ENCODE measurements at places on chromosomes 16 and 17. TPM values are rescaled to one million over a fixed set of nuclear protein-coding genes. Genes with fewer than 3 reads are reported as not detected.

Gene HSPB9
- 0.25 TPM for polyA plus RNA-seq

Gene NRN1L
- 2.0 TPM for polyA plus RNA-seq

GRCh38 chr17:79065105-79065670, 9.4 kb upstream of the ENGASE start:
- no peaks in the 10 kb centered on the region for H3K36me3 ChIP-seq
- peak; percentile 66 for DNase-seq
- no peak overlapping the region for H3K4me3 ChIP-seq
- H3K4me1 ChIP-seq = no peaks in the 10 kb centered on the region
- no peak overlapping the region for H3K27ac ChIP-seq
- no peaks in the 10 kb centered on the region for H3K27me3 ChIP-seq

DNA sequence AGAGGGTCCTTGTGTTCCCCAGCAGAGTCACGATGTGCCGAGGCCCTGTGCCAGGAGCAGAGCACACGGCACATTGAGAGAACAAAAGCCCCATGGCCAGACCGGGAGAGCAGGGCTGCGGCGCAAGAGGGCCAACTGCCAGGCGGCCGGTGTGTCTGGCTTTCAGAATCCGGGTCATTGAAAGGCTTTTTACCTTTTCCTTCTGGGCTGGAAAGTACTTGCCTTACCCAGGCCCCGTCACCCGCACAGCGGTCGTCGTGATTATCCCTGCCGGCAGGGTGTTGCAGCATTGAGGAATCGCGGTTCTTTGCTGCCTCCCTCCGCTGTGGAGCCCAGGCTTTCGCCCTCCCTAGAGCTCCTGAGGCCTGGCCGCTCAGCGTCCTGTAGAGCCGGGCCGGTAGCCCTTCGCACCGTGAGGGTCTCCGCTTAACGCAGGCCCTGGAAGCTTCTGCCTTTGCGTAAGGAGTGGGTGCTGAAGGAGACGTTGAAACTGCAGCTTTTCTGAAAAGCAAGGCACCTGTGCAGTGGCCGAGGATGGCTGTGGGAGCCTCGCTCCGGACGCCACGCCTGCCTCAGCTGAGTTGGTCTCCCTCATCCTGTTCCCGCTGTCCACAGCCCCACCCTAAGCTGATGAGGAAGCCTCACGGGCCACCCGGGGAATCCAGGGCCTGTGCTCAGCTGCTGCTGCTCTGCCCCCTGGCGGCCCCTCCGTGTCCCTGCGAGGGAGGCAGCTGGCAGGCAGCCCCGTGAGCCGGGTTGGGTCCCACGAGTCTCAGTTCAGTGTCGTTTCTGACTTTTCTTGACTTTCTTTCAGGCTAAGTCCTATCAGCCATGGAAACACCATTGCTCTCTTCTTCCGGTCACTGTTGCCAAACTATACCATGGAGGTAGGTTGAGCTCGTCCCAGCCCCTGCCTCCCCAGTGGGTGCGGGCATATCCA, 8.6 kb upstream of the MC1R start:
- H3K27ac ChIP-seq = peak overlapping the region; percentile 27
- H3K36me3 ChIP-seq = peaks cover 83% of the 10 kb centered on the region
- H3K4me1 ChIP-seq = peaks cover 10% of the 10 kb centered on the region
- DNase-seq = peak; percentile 88

- no peak overlapping the region for H3K27ac ChIP-seq
- no peaks in the 10 kb centered on the region for H3K4me1 ChIP-seq
- H3K4me3 ChIP-seq = no peak overlapping the region
- no peaks in the 10 kb centered on the region for H3K27me3 ChIP-seq
- peaks cover 11% of the 10 kb centered on the region for H3K36me3 ChIP-seq
These were observed 69.8 kb upstream of the METRNL start for GRCh38 chr17:83009414-83010205.

DNA sequence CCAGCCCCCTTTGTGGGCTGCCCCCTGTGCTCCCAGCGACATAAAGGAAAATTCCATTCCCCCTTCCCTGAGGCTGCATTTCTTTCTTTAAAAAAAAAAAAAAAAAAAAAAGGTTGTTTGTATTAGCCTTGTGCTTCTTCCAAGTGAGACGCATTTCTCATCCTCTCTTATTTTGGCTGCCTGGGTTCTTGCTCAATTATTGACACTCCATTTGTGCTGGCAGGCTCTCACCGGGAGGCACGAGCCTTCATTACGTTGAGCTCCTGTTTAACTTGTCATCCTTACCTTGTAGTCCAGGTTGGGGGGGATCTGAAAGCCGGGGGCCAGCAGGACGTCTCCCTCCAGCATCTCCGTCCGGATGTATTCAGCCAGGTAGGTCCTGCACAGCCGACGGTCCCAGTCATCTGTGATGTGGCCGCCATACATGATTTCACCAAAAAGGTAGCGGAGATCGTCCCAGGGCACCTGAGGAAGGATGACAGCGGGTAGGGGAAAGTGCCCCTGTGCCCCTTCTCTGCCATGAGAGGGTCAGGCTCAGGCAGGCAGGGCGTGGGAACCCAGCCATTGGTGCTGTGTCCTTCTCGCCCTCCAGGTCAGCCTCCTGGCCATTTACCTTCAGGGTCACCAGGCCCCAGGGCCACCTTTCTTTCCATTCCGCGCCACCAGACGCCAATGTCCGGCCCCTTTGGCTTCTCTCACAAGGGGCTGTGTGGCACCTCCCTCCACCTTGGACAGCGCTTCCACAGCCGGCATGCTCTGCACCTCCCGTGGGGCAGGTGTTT, 50.6 kb downstream of the PGS1 start:
- H3K27ac ChIP-seq = no peak overlapping the region
- DNase-seq = no peak
- no peak overlapping the region for H3K4me3 ChIP-seq
- peaks cover 12% of the 10 kb centered on the region for H3K4me1 ChIP-seq

DNA sequence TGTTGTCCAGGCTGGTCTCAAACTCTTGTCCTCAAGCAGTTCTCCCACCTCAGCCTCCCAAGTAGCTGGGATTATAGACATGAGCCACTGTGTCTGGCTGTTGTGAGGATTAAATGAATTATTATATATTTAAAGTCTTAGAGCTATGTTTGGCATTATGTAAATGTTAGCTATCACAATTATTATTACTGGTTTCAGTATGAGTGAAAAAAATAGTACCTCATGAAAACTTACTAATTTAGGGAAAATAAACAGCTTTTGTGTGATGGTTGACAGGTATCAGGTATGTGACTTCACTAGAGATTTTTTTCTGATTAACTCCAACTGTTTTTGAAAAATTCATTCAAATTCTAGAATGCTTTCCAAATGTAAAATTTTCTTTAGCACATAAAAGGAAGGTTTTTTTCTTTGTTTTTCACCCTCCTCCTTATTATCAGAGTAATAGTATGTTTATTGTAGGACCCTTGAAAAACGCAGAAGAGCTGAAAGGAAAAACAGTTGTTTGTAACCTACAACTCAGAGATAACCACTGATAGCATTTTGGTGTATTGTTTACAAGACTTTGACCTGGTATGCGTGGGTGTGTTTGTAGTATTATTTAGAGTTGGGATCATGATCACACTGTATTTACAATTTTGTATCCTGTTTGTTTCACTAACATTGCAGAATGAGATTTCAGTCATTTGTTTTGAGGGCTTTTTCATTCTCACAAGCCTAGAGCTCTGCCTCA, 13.2 kb downstream of the NLK start:
- no peak overlapping the region for H3K27ac ChIP-seq
- no peaks in the 10 kb centered on the region for H3K36me3 ChIP-seq
- no peak for DNase-seq
- no peaks in the 10 kb centered on the region for H3K27me3 ChIP-seq

All from stomach (tissue), 19 donors.